ELF-1 (cell line): ENCODE measurements at places on chromosomes 3 and 15.

DNA sequence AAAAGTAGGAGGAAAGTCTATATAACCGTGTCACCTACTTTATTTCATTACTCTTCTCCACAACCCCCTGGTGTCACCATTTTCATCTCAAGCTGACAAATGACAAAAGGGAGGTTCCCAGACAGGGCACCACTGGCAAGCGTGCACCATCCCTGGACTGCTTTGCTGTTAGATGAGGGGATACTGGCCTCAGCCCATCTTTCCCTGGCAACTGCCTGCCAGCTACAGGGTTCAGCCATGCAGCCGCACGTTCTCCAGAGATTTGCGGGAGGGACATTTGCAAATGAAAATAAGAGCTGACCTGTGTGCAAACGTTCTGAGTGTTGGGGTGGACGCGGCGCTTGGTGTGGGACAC is 660 bp downstream of the UROC1 start:
- no peak for DNase-seq

- DNase-seq: no peak
Measured at GRCh38 chr3:164572436-164572835, 505.9 kb downstream of the SI start.

GRCh38 chr15:49747340-49747739 is 126.5 kb downstream of the DTWD1 start:
- no peak for DNase-seq

DNA sequence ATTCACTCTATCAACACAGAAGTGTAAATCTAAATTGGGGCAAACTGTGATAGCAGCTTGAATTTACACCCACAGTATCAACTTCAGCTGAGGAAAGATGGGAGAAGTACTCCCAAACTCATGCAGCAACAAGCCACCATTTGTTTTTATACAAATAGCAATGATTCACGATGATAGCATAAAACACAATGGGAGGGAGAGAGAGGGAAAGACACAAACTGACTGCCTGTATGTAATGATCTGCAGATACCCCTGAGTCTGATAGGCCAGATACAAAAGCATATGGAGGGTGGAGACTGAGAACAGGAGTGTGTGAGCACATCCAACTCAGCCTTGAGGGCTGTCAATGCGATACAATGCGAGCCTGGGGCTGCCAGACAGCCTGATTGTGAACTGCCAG is 79.2 kb downstream of the CNTN3 start:
- no peak for DNase-seq

DNA sequence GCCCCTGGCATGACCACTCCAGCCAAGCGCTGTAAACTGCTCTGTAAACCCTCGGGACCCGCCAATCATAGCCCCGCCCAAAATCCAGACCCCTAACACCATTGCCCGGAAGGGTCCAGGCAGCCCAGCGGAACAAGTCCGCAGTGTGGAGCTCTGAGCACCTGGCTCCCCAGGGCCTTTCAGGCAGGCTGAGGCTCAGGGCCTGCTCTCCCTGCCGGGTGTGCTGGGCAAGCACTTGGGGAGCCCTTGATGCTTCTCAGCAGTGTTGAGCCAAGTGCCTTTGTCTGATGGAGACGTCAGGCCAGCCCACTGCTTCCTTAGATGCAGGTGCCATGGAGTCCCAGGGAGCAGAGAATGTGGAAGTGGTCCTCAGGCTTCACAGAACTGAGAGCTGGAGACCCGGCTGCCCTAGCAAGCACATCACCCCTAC is 106.2 kb downstream of the TLE3 start:
- peak; percentile 53 for DNase-seq

GRCh38 chr3:123151251-123151705 is 50.5 kb upstream of the SEC22A start:
- no peak for DNase-seq

- DNase-seq: peak; percentile 73
Measured at GRCh38 chr3:9769426-9770275, at the start of gene CAMK1. Gene CAMK1 (minus strand): TSS chr3:9769947. CDS start chr3:9767749, 2,198 bp downstream.

DNA sequence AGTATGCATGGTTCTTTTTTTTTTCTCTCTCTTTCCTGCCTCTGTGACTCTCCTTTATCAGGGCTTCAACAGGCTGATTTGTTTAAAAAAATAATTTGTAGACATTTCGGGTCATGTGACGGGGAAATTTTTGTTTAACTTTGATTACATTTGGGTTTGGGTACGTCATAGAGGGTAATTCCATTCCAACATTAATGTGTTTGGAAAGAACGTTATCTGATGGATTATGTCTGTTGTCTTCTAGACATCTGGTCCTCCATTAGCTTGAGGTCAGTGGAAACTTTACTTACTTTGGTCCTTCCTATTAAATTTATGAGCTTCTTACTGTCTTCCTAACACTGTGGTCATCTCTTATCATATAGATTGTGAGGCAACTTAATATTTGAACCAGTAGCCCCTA is 80.9 kb downstream of the STT3B start:
- no peak for DNase-seq

DNA sequence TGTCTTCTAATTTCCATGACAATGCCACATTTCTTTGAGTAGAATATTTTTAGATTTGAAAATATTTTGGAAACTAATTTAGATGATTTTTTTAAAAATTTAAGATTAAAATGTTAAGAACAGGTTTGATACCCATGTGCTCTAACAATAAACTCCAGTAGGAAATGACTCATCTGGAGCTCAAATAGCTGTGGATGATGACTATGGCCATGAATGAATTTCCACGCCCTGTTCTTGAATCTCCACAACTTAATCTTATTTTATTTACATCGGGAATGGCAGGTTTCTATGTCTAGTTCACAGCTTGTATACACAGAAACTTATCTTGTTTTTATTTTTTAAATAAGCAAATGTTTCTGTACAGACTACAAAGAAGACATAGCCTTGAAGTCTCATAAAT is 726.8 kb downstream of the NAALADL2 start:
- no peak for DNase-seq

- peak; percentile 93 for DNase-seq
Measured at GRCh38 chr3:169662132-169662842, 1.2 kb downstream of the MECOM start.

- DNase-seq: no peak
Measured at GRCh38 chr3:195194559-195195206, 76.3 kb downstream of the XXYLT1 start.

GRCh38 chr3:86029590-86029989 is 961.4 kb downstream of the VGLL3 start:
- no peak for DNase-seq

DNA sequence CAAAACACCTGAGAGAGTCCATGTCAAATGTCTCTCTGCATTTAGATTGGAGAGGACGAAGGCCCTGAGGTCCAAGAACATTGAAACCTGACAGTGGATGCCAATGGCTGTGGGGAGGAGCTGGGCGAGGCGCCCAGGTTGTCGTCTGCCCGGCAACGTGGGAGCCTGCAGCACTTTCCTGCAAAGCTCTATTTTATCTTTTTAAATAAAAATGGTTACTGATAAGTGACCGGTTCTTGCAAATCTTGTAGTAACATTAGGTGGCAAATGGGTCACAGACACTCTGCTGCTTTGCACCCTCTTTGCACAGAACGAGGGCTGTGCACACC is 19.5 kb upstream of the FANCD2 start:
- no peak for DNase-seq

- DNase-seq: no peak
Measured at GRCh38 chr3:133188996-133189395, 150.8 kb downstream of the TMEM108 start.

DNA sequence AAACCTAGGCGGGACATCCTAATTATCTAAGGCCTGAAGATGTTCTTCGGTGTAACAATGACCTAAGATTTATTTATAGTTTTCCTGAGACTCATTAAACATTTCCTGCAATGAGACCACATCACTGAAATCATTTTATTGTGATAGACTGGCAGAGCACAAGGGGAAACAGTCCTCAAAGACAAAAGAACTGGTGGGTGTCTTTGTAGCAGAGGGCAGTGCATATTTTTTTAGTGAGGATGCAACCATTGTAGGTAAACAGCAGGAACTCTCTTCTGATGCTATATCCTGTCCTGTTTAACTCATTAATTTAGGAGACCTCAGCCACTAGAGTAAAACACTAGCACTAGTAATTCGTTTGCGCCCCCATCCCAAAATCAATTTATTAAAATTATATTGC is 100.0 kb downstream of the MAGI1 start:
- no peak for DNase-seq

- no peak for DNase-seq
Measured at GRCh38 chr3:62248734-62249483, 124.4 kb downstream of the FEZF2 start.

- DNase-seq: peak; percentile 79
Measured at GRCh38 chr15:98776607-98777281, 128.4 kb downstream of the IGF1R start.

- no peak for DNase-seq
Measured at GRCh38 chr15:32099097-32099785, 68.9 kb downstream of the CHRNA7 start.

DNA sequence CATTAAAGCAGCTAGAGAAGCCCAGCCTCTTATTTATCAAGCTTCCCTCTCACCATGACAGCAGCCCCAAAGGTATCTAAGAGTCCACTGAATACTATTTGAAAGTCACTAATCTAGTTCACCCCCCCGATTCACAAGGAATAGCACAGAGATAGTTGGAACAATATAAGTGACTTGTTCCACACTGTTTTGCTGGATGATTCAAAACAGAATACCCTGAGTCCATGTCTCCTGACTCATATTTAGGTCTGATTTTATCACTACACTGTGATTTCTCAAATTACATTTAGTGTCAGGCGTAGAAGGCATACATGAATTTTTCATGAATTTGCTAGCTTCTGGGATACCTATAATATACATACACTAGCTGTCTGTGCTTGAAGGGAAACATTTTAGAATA is 18.7 kb upstream of the EOGT start:
- no peak for DNase-seq

- DNase-seq: peak; percentile 30
Measured at GRCh38 chr3:45056608-45057301, 30.7 kb downstream of the CLEC3B start.

DNA sequence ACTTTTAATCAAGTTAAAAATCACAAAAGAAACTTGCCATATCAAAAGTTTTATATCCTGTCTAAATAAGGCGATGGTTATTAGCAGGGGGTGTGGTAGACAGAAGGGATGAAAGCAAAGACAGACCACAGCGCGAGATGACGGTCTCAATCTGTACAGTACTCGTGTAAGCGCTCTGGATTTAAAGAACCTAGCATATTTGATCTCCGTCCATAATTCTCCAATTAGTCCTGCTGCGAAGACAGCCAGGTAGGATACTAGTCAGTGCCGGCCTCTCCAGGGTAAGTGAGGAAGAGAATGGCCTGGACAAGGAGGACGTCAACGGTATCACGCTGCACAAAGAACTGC is 701 bp downstream of the SGO1 start:
- peak; percentile 27 for DNase-seq

DNA sequence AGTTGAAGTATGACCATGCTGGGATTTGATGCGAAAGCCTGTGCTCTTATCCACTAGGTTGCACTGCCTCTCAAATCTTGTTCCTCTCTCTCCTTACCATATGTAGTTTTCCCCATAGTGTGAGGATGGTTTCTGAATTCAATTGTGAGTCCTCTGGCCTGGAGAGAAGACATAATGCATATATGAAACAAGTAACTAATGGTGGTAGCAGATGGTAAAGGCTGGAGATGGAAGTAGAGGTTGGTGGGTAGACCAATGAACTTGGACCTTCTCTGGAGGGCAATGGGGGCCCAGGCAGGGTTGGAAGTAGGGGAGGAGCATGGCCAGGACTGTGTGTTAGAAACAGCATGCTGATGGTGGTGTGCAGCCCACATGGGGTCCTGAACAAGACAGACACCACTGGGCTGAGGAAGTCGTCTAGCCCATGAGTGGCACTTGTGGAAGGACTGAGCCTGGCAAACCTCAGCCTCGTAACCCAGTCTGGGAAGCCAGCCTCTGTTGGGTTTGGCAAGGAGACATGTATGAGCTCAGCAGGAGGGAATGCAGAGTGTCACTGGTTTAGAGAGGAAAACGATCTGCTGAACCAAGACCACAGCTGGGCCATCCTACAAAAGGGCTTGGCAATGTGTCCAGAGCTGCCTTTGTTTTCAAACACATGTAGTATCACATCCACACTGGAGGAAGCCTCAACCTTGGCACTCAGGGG is 18.5 kb upstream of the LMCD1 start:
- DNase-seq: no peak

- DNase-seq: no peak
Measured at GRCh38 chr3:147521646-147522045, 112.5 kb downstream of the ZIC1 start.

- peak; percentile 37 for DNase-seq
Measured at GRCh38 chr15:74172701-74173379, 670 bp upstream of the ISLR start.

GRCh38 chr3:112582244-112582874 is 20.5 kb downstream of the SLC35A5 start:
- no peak for DNase-seq

- no peak for DNase-seq
Measured at GRCh38 chr3:156158656-156159295, 38.4 kb downstream of the KCNAB1 start.

DNA sequence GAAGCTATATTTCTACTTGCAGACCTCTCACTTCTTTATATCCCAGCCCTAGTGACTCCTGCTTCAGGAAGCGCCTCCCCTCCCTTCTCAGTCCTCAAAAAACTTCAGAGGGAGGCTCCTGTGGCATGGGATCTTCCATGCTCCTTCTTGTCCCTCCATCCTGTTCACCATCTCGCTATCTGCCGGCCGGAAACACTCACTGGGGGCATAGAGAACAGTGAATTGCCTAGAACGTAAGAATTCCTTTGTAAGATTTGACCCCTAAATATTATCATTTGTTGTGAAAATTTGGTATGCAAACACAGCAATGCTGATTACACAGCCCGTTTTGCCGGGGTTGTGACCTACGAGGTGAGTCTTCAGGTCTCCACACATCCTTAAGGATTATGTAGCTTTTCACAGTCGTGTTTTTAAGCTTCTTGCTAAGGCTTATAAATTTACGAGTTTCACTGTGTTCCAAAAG is 218.7 kb upstream of the ATP10A start:
- DNase-seq: no peak

DNA sequence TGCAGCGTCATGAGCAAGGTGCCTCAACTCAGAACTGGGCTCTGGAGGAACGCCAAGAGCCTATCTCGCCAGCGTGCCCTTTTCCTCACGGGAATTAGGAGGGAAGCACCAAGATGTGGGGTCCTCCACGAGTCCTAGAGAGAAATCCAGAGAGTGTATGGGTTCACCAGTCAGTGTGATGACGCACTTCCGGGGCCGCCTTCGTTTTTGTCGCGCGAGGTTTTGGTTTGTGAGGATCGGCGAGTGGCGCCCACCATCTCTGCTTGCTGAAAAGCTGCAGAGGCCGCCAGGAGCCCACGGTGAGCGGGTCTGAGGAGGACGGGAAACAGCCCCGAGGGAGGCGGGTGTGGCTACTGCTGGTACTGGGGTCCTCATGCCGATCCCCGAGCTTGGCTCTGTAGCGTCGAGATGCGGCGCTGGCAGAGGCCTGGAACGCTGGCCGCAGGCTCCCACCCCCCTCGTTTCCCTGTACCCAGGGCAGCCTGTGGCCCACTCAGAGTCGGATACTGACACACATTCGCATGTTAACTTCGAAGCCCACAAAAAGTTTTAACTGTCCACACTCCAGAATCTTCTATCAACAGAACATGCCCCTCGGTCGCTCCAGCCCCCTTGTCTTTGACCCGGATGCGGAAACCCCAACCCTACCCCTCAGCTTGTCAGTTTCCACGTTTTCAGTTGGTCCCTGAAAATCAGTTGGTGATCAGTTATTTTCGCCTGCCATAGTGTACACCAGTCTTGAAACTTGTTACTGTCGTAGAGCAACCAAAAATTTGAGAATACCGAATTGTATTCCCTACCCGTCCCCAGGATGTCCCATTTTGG is 30.4 kb downstream of the ZNF662 start:
- no peak for DNase-seq

- DNase-seq: no peak
Measured at GRCh38 chr3:8743911-8744310, 10.3 kb downstream of the CAV3 start.
